ENCODE measurements at places on chromosomes 6 and 20. TPM values are rescaled to one million over a fixed set of nuclear protein-coding genes. Genes with fewer than 3 reads are reported as not detected.

DNA sequence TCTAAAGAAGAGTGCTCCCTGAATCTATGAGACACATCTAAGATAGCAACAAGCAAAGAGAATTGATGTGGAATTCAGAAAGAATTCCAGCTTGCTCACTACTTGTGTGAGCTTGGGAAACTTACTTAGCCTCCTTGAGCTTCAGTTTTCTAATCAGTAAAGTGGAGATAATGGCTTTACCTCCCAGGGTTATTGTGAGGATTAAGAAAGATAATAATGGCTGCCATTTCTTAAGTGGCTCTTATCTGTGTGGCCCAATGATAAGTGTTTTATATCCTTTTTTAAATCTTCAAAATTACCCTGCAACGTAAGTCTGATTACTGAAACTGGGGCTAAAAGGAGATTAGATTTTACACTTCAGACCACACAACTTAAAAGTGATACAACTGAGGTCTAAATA lies 418.5 kb downstream of the LMBRD1 start:
- H3K36me3 ChIP-seq = no peaks in the 10 kb centered on the region
- no peaks in the 10 kb centered on the region for H3K4me1 ChIP-seq
- H3K4me3 ChIP-seq = no peak overlapping the region
- no peak overlapping the region for H3K27ac ChIP-seq
- DNase-seq = no peak

DNA sequence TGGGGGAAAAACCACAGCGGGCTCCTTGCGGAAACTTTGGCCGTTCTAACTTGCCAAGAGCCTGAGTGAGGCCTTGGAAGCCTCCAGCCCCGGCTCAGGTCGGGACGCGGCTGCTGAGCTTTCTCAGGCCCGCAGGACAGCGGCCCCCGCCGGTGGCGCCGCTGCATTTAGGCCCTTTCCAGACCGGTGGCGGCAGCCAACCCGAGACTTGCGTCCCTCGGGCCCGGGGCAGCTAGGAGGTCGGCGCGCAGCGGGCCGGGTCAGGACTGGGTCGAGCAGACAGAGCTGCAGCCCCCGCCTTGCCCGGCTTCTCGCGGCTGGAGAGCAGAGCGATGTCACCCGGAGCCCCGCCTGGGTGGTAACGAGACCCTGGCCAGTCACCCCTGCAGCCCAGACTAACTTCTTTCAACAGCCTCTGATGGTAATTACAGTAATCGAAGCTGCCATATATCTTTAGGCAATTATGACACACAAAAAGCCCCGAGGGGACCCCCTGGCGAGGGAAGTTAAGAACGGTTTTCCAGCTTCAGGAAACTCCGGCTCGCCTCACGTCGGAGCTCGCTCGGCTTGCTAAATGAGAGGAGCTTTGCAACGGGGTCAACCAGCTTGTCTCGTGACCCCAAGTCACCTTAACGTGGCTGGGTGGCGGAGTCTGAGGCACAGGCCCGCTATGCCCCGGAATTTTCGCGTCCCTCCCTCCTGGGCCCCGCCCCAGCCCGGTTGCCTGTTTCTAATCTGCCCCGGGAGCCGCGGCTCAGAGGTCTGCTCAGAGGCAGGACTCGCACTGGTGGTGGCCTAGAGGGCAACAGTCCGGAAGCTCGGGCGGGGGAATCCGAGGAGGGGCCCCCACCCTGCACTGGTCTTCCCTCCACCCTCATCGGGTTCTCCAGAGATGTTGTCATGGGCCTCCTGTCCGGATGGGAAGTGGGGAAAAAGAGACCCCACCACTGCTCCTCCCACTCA lies 3.0 kb downstream of the NR2E1 start:
- peak; percentile 49 for DNase-seq
- H3K27ac ChIP-seq = no peak overlapping the region
- H3K4me1 ChIP-seq = peaks cover 49% of the 10 kb centered on the region
- peaks cover 87% of the 10 kb centered on the region for H3K27me3 ChIP-seq

- H3K36me3 ChIP-seq = peaks cover 22% of the 10 kb centered on the region
- peak overlapping the region; percentile 51 for H3K4me3 ChIP-seq
- no peak for DNase-seq
- peak overlapping the region; percentile 82 for H3K27ac ChIP-seq
Measured at GRCh38 chr6:44224029-44224964, 902 bp downstream of the SLC29A1 start.

DNA sequence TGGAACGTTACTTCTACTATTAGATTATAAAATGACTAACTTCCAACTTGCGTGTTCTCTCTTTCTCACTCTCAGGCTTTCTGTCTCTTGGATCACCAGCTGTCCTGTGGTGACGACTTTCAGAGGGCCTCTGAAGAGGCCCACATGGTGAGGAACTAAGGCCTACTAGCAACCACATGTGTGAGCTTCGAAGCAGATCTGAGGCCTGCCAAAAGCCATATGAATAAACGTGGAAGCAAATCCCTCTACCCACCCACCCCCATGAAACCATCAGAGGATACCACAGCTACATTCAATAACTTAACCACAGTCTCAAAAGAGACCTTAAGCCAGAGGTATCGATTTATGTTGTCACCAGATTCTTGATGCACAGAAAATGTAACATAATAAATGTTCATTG lies 13.5 kb upstream of the BMP5 start:
- H3K36me3 ChIP-seq = no peaks in the 10 kb centered on the region
- no peaks in the 10 kb centered on the region for H3K27me3 ChIP-seq
- DNase-seq = no peak
- H3K4me1 ChIP-seq = no peaks in the 10 kb centered on the region

DNA sequence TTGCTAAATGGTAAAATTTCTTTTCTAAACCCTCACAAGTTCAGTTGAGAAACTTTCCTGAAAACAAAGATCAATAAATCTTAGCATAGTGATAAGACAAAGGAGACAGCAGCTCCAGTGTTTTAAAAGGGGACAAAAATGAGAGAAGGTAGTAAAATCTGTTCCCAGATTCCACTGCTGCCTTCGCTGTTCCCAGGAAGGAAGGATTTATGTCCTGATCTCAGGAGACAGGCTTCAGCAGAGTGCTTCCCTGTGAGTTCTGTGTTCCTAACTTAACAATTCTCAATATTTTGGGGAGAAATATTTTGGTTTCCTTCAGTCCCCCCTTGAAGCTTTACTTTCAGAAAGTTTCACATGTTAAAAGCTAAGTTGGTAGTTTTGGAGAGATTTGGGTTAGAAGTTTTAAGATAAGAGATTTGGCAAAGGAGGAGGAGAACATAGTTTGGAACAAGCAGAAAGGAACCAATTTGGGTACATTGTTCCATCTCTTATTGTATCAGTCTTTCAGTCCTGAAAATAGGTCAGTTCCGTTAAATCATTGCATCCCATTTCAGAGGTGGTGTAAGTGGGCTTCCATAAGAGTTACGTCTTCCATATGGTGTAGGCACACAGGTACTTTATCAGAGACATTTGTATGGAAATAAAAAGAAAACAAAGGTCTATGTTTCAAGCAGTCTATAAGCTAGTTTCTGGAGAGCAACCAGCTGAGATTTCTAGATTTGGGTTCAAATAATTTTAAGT lies 20.8 kb downstream of the IRF4 start:
- no peak for DNase-seq
- peaks cover 8% of the 10 kb centered on the region for H3K27me3 ChIP-seq
- no peaks in the 10 kb centered on the region for H3K36me3 ChIP-seq
- H3K4me3 ChIP-seq = no peak overlapping the region

- H3K4me3 ChIP-seq = no peak overlapping the region
- H3K27ac ChIP-seq = no peak overlapping the region
- no peak for DNase-seq
- no peaks in the 10 kb centered on the region for H3K4me1 ChIP-seq
- H3K27me3 ChIP-seq = no peaks in the 10 kb centered on the region
Measured at GRCh38 chr6:147826698-147827097, 318.2 kb downstream of the SAMD5 start.

- H3K4me3 ChIP-seq = no peak overlapping the region
- no peak for DNase-seq
- no peaks in the 10 kb centered on the region for H3K36me3 ChIP-seq
Measured at GRCh38 chr6:169028343-169028742, 225.3 kb downstream of the THBS2 start.

- H3K4me3 ChIP-seq = no peak overlapping the region
- no peak for DNase-seq
- peaks cover 23% of the 10 kb centered on the region for H3K36me3 ChIP-seq
- H3K27ac ChIP-seq = no peak overlapping the region
Measured at GRCh38 chr6:21230536-21230935, 363.0 kb upstream of the SOX4 start.

PRICKLE4 gene
- 2.7 TPM for polyA plus RNA-seq

RAMACL gene
- polyA plus RNA-seq = not detected

IL17F gene
- not detected for polyA plus RNA-seq

DPPA5 gene
- polyA plus RNA-seq = not detected

RBPJL gene
- not detected for polyA plus RNA-seq

RRAGD gene
- polyA plus RNA-seq = 82.1 TPM

DLK2 gene
- 1.9 TPM for polyA plus RNA-seq

NKX2-2 gene
- polyA plus RNA-seq = 0.11 TPM

All from muscle of leg (tissue), 16 donors.